ENCODE measurements at places on chromosomes 2 and 18.

- no peak for DNase-seq
Measured at GRCh38 chr2:133004623-133005022, 334.6 kb upstream of the LYPD1 start.

DNA sequence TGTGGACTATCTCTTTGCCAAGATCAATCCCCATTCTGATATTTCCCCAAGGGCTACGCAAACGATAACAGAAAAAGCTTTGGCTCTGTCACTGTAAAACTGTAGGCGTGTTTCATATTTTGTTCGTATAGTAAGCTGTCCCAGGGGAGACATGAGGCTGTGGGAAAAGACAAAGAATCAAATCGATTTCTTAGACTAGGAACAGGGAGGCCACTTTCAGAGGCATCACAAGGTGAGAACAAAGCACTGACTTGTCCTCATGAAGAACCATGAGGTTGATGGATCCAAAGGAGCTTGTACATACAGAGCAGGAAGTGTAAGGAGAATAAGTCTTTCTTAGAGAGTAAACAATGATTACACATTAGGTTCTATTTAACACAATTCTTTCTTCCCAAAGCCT, 255.7 kb downstream of the HNMT start:
- no peak for DNase-seq

DNA sequence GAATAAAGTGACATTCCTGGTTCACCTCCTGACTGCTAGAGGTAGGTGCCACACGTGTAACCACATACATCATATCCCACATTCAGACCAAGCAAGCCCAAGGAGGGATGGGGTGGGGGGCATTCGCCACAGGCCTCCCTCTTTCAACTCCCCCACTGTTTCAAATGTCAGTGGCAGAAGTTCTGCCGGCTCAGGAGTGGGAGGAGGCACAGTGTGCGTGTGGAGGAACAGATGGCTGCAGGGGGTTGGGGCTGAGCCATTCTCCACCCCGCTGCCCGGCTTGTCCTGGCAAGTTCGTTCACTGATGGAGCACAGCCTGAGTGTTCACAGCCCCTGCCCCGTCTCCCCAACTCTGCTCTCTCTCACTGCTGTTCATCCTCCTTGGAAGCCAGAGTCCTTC, 75.4 kb upstream of the TANC1 start:
- DNase-seq, result no peak

DNA sequence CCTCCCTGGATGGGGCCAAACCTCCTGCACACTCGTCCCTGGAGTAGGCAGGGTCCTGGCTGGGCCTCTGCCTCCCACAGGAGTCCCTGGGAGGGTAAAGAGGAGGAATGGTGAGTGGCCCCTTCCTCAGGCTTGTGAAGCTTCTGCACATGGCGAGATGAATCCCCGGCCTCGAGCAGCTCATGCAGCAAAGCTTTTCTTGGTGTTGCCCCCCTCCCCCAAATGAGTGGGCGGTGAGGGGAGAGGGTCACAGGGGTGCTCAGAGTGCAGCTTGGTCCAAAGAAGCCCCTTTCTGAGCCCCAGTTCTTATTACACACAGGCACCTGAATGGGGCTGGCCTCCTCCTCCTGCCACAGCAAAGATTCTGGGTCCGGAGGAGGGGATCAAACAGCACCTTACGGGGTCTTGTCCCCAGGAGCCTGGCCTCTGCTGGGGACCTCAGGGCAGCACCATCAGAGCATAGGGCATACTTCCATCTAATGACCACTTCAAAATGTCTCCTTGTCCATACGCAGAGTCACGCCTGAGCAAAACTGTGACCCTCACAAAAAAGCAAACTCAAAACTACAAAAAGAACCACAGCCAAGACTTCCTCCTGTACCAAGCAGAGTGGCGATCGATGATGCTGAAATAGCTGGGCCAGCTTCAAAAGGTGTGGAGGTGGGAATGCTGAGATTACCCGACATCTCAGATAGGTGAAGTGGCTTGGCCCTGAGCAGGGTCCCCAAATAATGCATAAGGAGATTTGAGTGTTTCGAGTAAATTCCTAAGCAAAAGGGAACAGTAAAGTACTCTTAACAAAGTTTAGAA, 148.4 kb upstream of the TWIST2 start:
- DNase-seq, result no peak

DNA sequence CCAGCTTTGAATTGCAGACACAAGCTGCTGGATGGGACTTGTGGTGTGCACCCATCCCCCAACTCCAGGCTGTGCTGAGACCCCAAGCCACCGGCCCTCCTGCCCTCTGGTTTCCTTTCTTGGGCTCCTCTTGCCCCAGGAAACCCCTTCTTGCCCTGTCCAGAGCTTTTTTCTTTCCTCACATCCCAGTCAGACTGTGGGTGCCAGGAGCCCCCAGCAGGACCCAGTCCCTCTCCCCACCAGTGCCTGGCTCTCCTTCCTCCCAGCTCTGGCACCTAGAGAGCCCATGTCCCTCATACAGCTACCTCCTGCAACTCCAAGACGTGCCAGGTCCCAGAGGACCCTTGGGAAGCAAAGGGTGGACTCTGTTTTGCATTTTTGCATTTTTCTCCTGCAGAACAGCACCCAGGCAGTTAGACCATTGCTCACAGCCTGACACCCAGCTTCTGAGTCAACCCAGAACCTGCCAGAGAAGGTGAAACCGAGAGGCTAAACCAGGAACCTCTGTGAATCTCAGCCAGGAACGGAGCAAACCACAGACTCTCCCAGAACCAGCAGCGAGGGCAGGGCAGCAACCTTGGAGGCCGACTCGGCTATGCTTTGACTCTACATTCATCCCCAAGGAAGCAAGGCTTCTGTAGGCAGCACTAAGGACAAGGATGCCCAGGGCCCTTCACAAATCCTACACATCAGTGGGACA, 221.1 kb downstream of the ANAPC1 start:
- no peak for DNase-seq

DNA sequence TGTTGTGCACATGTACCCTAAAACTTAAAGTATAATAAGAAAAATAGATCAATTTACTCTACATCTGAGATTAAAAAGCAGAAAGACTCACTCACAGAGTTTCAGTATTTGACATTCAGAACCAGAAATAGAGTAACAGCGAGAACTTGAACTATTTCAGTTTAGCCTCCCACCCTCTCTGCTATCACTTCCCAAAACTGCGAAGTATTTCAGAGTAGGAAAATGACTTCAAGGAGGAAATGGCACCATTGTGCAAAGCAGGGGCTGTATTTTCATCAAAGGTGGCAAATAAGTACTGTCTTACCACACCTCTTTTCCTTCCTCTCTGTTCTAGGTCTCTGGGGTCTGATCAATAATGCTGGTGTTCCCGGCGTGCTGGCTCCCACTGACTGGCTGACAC, 13.6 kb downstream of the DHRS9 start:
- DNase-seq, result no peak

DNA sequence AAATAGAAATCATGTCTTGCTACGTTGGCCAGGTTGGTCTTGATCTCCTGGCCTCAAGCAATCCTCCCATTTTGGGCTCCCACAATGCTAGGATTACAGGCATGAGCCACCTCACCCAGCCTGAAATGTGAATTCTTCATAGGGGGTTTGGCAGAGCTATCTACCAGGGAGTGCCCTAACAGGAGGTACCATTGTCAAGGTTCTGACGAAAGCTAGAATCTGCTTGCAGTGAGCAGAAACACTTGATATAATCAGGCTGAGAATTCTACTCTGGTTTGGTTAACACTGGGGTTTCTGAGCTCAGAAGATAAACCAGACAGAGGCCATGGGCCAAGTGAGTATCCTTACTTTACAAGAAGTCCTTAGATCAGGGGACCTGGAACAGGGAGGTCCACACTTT, 7.2 kb upstream of the LAMA3 start:
- no peak for DNase-seq

GRCh38 chr18:61742565-61743429, 150.0 kb downstream of the RNF152 start:
- DNase-seq, result no peak

DNA sequence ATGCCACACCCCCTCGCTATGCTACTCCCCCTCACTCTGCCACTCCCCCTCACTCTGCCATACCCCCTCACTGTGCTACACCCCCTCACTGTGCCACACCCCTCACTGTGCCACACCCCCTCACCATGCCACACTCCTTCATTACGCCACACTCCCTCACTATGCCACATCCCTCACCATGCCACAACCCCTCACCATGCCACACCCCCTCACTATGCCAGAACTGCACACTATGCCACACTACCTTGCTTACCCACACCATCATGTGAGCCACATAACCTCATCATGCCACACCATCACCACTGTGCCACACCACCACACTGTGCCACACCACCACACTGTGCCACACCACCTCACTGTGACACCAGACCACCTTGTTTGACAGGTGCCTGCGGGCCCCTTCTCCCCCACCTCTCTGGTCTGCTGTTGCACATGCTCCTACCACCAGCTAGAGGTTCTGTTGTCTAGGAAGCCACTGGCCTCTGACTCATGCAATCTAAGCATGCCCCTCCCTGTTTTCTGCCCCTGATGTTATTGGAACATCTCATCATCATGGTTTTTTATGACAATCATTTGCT, 22.0 kb downstream of the MARCHF4 start:
- no peak for DNase-seq

- DNase-seq, result no peak
Measured at GRCh38 chr2:214450118-214450894, 39.5 kb downstream of the VWC2L start.

DNA sequence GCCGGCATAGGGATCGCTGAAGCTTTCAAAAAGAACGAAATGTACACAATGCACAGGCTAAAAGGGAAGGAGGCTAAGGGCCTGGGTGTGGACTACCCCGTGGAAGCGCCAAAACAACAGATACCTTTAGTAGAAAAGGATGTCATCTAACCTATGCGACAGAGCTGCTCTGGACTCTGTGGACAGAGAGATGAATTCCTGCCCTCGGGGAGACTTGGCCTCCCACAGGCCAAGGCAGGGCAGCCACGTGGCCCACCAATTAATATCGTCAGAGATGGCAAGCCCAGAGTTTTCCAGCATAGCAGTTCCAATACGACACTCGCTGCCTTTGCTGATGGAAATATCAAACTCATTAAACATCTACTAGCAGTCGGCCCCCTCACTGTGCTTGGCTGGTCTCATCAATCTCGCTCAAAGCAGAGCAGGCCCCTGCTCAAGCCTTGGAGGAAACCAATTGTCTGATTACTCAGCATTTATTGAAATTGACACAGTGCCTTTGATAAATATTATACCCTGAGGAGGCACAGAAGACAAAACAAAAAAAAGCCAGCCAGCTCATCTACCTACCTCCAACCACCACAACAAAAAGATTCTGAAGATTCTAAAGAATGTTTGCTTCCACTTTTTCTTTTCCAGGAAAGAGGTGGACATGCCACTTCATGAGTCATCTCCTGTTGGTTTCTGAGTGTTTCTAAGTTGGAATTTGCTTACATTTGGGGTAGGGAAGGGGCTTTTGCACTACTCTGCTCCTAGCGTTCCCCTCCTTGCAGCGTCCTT, 79.0 kb upstream of the ACAA2 start:
- no peak for DNase-seq

GRCh38 chr2:126857502-126857901, 41.2 kb upstream of the TEX51 start:
- no peak for DNase-seq

GRCh38 chr2:214543386-214543955, 132.6 kb downstream of the VWC2L start:
- DNase-seq, result no peak

GRCh38 chr2:5587766-5588165, 104.4 kb upstream of the SOX11 start:
- DNase-seq, result no peak

DNA sequence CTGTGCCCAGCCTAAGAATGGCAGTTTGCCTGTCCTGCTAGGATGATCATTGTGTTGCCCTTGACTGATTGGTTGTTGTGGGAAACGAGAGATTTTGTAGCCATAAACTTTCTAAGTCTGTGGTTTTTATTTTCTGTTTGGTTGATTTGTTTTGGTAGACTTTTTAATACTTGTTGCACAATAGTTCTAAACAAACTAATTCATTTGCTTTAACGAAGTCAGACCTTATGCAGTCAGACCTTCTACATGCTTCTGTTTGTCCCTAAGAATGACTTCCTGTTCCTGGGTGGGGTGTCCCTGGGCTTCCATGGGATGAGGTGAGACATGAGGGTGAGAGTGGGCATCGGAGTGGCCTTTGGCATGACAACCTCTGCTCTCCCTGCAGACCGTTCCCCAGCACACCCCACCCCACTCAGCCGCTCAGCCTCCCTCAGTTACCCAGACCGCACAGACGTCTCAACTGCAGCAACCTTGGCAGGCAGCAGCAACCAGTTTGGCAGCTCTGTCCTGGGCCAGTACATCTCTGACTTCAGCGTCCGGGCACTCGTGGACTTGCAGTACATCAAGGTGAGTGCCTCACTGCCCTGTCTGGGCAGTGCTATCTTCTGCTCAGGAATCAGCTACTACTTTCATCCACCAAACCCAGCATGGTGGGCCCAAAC, 7.8 kb upstream of the CNNM3 start:
- no peak for DNase-seq

GRCh38 chr2:172086241-172087206, 1.2 kb downstream of the DLX1 start:
- no peak for DNase-seq

- no peak for DNase-seq
Measured at GRCh38 chr18:54129448-54130067, 94.9 kb downstream of the MBD2 start.

GRCh38 chr2:36615222-36615621, 17.3 kb upstream of the FEZ2 start:
- DNase-seq, result no peak

- DNase-seq, result no peak
Measured at GRCh38 chr2:220779931-220780330, 792.2 kb downstream of the EPHA4 start.

DNA sequence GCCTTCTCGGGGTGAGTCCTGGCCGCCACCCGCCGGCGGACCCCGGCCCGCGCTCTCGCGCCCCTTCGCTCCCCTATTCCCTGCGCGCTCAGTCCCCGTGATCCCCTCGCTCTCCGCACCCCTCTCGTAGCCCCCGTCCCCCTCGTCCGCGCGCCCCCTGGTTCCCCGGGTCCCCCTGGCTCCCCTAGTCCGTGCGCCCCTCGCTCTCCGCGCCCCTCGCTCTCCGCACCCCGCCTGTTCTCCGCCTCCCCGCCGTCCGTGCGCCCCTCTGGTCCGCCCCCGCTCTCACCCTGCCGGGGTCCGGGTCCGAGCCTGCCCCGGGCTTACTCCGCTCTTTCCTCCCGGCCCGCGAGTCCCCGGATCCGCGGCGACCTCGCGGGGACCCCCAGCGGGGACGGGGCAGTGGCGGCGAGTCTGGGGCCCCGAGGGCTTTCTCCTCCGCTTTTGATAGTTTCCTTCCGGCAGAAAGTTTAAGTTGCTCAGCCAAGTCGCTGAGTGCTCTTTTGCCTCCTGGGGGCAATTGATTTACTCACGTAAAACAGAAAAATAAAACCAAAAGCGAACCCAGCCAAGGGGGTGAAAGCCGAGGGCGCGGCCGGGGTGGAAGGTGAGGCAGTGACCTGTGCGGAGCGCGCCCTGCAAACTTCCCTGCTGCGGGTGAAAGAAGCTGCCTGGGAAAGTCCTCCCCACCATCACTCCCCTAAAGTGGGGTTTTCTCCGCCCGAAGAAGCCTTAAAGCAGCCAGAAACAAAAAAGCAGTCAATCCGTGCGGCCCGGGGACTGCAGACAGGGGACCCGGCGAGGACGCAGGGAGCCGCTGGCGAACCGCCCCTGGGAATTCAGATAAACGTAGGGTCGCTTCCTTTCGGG, 568 bp downstream of the RAB31 start:
- DNase-seq, result no peak

- DNase-seq, result no peak
Measured at GRCh38 chr2:199019898-199020507, 437.7 kb downstream of the SATB2 start.

GRCh38 chr18:30920351-30920750, 122.2 kb downstream of the DSC3 start:
- DNase-seq, result no peak
